ENCODE measurements at places on chromosomes 6 and 20. TPM values are rescaled to one million over a fixed set of nuclear protein-coding genes. Genes with fewer than 3 reads are reported as not detected.

GRCh38 chr20:62141397-62142251 is 1.6 kb downstream of the PSMA7 start:
- no peak for DNase-seq

- no peak for DNase-seq
These were observed 52.2 kb downstream of the TPBG start for GRCh38 chr6:82415820-82416219.

DNA sequence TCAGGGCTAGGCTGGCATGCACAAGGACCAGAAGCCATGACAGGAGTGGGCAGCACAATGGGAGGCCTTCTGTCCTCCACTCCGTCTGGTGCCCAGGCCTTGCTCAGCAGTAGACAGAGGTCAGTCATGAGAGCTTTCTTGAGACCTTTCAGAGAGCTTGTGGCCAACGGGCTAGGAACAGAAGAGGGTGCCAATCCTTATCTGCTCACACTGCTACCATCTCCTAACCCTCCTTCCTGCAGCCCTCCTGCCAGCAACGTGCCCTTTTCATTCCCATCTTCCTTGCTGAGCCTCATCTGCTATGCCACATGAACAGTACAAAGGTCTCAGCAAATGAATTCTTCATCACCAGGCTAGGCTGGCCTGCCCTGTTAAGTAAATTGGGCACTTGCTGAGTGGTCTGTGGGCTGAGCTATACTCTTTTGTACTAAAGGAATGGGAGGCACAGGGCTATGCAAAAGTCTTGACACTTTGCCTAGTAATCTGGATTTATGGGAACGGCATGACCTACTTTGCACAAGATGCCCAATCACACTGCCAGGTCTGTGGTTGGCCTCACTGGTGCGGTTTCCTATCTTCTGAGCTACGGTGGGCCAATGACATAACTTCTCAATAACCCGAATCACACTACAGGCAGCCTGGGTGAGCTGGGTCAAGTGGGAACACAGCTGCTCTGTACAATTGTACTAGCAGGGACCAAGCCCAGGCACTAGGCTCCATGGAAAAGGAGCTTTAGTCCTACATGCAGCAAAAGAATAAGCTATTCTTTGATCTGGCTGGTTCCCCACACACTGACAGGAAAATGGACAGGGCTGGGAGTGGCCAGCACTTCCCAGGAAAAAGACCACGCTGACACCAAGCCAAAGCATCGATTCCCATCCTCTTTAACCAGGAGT is 47.8 kb downstream of the ELOVL5 start:
- DNase-seq = no peak

DNA sequence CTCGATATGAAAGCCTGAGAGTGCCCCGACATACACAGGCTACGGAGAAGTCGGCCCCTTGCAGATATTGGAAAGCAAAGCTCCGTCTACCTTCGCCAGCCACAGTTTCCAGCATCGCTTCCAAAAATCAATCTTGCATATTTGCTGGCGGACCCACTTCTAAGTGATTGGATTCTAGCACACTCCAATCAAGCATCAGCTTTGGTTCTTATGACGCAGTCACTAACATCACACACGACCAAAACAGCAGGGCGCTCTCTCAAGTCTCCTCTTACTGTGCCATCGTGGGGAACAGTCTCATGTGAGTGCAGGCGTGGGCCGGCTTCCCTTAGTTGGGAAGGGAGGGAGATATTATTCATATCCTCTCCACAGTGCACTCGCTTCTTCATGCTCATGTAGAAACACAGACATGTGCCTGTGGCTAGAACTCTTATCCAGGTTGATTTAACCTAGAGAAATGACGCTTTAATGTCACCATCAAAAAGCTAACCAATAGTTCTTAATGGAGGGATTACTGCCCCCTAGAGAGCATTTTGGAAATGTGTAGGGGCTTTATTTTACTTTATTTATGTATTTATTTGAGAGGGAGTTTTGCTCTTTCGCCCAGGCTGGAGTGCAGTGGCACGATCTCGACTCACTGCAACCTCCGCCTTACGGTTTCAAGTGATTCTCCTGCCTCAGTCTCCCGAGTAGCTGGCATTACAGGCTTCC is 229.8 kb downstream of the SOD2 start:
- no peak for DNase-seq

Gene ARMC2
- 0.99 TPM for total RNA-seq

Gene MLIP
- 20.2 TPM for total RNA-seq

Gene KHDC1L
- total RNA-seq = not detected
